ENCODE measurements at places on chromosomes 2 and 18.

DNA sequence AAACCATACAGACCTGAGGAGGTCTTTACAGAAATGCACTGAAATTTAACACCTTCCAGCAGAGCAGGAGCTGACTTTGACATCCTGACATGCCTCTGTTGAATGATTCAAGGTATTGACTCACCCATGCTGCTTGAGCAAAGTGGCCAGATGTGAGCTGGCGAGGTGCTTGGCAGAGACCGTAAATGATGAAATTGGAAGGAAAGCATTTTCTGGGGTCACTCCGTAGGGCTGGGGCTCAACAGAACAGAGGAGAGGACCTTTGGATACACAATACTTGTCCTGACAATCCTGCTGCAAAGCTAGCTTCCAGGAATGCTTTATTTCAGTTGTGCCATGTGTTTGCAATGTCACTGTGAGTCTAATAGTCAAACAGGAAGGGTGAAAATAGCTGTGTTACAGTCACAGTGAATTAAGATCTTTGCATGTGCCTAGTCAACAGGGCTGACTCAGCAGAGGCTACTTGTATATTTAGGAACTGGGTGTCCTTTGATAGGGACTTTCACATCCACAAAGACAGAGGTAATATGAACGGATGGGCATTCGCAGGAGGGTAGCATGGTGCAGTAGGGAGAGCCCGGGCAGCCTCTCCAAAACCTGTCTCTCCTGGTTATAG is 31.6 kb upstream of the NCK2 start:
- no peak for DNase-seq

DNA sequence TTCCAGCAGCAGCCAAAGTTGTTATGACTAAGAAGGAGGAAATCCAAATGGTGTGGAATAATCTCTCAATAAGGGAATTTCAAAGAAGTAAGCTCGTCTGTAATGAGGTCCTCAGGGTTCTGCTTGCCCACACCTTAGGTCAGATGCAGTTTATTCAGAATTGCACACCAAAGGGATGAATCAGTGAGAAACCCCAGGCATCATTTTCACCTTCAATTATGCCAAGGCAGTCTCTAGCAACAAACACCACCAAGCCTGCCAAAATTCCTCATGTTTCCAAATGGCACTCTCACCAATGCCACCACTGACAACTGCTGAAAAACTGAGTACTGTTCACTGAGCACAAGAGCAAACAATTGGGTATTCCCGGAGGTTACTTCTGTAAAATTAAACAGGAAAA is 43.6 kb downstream of the KCNG3 start:
- no peak for DNase-seq

GRCh38 chr18:6734726-6735430 is 5.4 kb downstream of the ARHGAP28 start:
- DNase-seq, result no peak

DNA sequence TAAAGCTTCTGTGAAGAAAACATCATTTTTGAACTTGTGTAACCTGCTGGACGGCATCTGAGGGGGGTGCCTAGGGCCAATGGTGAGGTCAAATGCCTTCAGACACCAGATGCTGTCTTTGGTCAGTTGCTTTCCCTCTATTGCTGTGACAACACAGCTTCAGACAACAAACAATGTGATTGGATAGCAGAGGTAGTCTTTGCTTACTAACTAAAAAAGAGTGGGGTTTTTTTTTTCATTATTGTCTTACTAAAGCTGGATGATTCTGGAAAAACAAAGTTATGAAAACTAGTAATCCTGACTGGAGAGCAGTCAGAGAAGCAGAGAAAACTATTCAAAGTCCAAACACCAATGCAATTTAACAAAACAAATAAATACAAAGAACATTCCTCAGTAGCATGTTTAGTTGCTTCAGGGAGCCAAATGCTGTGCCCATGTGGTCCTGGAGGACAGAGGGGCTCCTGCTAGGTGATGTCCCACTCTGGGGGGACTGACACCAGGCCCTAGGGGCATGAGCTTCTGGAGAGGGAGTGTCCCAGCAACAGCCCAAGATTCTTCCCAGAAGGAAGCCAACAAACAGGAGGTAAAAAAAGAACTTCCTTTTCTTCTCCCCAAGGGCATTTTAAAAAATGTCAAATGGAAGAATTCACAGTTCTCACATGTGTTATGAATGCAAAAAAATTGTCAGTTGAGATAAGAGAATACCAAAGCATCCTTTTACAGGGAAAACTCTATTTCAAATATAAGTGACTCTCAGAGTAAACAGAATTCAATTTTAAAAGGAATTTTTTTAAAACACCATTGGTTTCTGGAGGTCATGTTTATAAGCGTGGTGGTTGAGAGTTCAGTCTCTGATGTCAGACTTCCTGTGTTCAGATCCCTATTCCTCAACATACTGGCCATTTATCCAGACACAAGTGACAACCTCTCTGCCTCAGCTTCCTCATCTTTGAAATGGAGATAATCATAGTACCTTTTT is 181.1 kb upstream of the PGAP1 start:
- no peak for DNase-seq

GRCh38 chr2:2875831-2876230 is 501.8 kb downstream of the EIPR1 start:
- DNase-seq, result no peak

- DNase-seq, result no peak
Measured at GRCh38 chr2:113167115-113167932, 6.4 kb upstream of the PSD4 start.

DNA sequence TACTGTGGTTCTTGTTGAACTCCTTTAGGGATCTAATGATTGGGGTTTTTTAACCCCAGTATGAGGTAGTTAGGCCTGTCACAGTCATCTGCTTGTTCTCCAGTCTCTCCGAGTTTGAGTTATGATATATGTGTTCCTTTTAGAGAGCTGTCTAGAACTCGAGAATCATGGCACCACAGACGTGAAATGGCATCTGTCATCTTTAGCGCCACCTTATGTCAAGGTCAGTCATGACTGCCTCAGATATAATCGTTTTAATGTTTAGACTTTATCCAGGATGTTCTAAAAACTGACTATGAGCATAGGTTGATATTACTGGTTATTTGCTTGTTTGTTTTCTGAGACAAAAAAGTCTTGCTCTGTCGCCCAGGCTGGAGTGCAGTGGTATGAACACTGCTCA is 112.2 kb downstream of the CEP192 start:
- no peak for DNase-seq

GRCh38 chr2:26617588-26618083 is 23.5 kb downstream of the CIB4 start:
- DNase-seq, result peak; percentile 98

DNA sequence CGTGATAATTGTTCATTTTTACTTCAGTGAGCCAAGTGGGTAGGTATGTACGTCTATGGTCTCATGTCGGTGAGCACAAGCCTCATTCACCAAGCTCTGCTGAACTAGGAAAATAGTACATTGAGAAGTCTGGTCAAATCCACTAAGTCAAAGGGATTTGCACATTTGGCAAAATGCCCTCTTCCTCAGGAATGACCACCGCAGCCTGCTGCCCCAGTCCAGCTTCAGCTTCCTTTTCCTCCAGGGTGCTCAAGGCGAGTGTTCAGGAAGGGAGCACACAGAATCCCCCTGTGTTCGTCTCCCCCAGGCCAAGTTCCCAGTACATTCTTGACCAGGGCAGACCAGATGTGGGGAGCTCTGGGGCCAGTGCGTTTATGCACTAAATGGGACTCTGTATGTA is 23.0 kb downstream of the TCF7L1 start:
- no peak for DNase-seq

DNA sequence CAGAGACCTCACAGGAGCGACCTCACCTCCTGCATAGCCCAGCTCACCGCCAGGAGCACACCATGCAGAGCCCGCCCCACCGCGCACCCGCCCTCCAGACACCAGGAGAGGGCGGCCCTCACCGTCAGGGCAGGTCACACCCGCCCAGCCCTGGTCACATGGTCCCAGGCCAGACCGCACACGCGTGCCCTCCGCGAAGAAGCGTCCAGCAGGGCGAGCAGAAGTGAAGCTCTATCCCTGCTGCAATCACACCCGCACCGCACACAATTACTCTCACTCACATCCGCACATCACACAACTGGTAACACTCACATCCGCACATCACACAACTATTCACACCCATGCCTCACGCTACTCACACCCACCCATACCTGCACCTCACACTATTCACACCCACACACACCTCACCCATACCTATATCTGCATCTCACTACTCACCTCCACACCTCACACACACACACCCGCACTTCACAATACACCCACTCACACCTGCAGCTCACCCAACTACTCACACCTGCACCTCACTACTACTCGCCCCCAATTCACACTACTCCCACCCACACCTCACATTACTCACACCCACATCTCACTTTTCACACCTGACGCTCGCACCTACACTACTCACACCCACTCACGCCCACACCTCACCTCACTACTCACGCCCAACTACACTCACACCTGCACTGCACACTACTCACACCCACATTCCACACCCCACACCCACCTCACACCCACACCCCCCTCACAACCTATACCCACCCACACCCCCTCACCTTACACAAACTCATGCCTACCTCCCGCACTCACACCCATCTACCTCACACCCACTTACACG is 242.0 kb downstream of the HDAC4 start:
- DNase-seq, result no peak

- DNase-seq, result no peak
Measured at GRCh38 chr18:3008541-3008940, 4.4 kb downstream of the LPIN2 start.

GRCh38 chr18:68362907-68363306 is 352.0 kb downstream of the TMX3 start:
- DNase-seq, result no peak

DNA sequence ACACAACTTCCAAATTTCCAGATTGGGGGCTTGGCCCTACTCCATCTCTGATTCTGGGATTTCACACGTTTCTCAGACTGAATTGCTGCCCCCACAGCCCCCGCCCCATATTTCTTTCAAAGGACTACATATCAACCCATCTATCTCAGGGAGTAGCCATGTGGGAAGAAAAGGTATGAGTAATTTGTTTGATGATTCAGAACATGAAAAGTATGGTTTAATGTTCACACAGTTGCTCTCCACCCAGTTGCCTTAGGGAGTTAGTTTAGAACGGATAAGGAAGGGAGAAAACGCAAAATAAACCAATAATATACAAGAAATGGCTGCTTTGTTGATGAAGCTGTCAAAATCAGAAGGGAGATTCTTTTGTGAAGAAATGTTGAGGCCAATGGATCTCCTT is 145.1 kb downstream of the PIEZO2 start:
- DNase-seq, result no peak

GRCh38 chr2:41668529-41668928 is 379.3 kb upstream of the PKDCC start:
- DNase-seq, result no peak

Measured in WERI-Rb-1 (cell line).